ENCODE measurements at places on chromosomes 7 and 10.
A peak's percentile ranks its signal among the peaks of the same experiment; 100 is the strongest.

DNA sequence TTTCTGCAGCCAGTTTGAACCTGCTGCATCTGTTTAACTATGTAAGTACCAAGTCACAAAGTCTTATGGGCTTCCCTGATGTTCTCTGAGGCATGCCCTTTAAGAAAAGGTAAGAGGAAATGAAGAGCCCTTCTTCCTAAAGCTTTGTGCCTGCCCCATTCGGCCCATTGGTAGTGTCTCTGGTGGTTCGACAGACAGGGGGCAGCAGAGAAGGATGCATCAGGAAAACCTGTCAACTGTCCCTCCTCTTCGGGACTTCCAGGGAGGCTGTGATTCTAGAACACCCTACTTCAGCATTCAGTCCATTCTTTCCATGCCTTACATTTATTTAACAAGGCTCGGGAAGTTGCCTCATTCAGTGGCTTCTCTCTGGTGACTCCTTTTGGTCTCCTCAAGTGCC lies 1.9 kb upstream of the SFRP4 start:
- no peak for DNase-seq

- no peak for DNase-seq
Measured at GRCh38 chr7:37198041-37198905, 250.4 kb downstream of the ELMO1 start.

- DNase-seq, result peak; percentile 57
Measured at GRCh38 chr7:139635526-139636302, 112.2 kb downstream of the CLEC2L start.

GRCh38 chr10:75937823-75938222 lies 506.4 kb downstream of the LRMDA start:
- DNase-seq, result no peak

GRCh38 chr7:100118388-100119071 lies 628 bp downstream of the TAF6 start:
- no peak for DNase-seq

DNA sequence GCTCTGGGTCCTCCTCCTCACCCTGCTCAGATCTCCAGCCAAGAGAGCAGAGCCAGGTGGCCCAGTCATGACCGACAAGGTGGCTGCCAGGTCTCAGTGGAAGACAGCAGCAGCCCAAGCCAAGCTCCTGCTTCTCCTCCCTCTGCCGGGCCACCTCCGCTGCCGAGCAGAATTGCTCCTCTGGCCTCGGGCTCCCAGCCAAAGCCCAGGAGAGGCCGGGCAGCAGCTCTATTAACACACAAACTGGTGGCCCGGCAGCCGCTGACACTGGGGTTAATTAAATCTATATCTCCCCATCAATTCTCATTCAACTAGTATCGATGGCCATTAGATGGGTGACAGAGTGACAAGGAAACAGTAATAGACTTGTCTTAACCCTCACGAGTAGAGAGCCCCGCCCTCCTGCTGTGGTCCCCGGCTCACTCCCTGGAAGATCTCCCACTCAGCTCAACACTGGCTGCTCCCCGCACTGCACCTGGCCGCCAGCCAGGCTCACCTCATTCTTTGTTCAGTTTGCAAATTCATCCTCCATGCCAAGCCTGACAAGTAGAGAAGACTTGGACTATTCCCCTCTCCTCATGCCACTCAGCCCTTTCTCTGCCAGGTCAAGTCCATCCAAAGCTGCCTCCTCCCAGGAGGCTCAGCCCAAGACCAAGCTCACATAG lies 74.1 kb upstream of the UNC5B start:
- no peak for DNase-seq

GRCh38 chr10:79259834-79260233 lies 87.4 kb upstream of the PPIF start:
- DNase-seq, result no peak

GRCh38 chr10:95404864-95405263 lies 114.1 kb upstream of the PDLIM1 start:
- DNase-seq, result no peak

- DNase-seq, result no peak
Measured at GRCh38 chr10:114261076-114261475, 22.0 kb downstream of the VWA2 start.

GRCh38 chr10:17056781-17057428 lies 72.7 kb downstream of the CUBN start:
- no peak for DNase-seq

DNA sequence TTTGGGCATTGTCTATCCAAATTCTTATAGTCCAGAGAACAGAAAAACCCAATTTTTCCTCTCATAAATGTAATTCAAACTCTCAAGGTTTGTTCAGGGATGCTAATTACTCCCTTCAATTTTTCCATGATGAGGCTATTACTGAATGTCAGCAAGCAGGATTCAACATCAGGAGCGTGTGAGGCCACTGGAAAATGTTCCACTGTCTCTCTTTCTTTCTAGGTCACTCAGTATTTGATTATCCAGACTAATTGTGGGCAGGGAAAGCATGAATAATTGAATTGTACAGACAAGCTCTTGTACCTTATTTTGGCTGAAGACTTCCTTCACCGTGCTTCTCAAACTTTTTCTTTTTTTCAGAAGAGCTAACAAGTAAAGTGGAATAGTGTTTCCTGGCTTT lies 30.7 kb downstream of the THNSL1 start:
- no peak for DNase-seq

DNA sequence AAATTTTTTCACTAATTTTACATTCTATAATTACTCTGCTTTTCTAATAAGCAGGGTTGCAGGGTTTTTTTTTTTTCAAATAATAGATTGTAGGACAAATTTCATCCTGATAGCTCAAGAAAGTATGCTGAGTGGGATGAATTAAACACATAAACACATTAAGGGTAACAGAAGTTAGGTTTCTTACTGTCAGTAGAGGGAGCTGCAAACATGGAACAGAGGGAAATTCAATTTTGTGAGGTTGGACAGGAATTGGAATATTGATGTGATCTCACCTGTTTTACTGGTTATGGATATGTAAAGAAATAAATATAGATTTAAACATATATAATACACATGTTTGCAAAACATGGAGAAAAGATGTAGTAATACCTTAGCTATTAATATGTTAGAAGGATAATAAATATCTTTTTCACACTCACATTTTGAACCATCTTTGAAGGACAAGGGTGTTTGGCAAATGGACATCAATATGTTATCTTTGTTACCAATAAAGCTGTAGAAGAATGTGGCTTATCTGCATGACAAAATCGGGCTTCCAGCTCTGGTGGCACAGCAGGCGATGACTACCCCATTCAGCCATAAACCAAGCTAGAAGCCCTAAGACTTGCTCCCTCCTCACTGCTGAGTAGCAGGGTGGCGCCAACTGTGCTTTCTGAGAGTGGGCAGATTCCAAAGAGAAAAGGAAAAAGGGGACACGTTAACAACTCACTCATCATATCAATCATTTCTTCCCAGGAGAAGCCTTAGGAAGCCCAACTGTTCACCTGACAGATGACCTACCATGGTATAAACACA lies 1257.4 kb downstream of the GATA3 start:
- DNase-seq, result no peak

- DNase-seq, result no peak
Measured at GRCh38 chr10:100637785-100638184, 102.0 kb downstream of the HIF1AN start.

DNA sequence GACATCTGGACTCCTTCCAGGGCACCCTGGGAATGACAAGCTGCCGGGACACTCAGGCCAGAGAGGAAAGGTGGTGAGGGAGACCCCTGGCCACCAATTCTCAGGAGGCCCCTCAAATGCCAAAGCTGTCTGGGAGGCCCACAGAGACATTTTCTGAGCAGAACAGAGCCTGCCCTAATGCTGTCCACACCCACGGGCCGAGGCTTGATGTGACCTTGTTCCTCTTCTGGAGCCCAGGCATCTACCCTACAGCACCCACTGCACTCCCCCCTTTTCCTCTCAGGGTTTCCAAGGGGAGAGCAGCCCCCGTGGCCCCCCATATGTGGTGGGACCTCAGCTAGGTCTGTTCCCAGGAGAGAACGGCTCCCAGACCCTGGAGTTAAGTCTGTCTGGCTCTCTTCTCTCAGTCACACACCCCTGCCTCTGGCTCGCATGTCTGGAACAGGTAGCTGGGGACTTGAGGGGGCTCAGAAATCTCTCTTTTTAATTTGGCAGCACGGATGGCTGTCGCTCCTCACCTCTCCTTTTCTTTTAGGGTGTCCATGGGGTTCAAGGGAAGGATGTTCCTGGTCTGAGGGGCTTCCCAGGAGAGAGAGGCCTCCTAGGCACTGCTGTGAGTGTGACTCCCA lies 16.8 kb upstream of the VOPP1 start:
- DNase-seq, result no peak

DNA sequence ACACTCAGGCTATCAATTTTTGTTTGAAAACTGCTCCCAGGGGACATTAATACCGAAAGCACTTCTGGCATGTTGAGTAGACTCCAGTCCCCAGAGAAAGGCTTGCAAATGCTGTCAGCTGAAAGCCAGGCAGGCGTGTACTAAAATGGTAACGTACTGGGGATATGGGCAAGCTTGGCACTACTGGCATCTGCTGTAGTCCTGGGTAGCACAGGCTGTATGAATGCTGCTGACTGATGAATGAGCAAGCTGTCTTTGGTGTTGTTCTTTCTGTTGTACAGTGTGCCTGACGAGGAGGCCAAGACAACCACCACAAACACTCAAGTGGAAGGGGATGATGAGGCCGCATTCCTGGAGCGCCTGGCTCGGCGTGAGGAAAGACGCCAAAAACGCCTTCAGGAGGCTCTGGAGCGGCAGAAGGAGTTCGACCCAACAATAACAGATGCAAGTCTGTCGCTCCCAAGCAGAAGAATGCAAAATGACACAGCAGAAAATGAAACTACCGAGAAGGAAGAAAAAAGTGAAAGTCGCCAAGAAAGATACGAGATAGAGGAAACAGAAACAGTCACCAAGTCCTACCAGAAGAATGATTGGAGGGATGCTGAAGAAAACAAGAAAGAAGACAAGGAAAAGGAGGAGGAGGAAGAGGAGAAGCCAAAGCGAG lies 53.5 kb upstream of the AGBL3 start:
- DNase-seq, result no peak

DNA sequence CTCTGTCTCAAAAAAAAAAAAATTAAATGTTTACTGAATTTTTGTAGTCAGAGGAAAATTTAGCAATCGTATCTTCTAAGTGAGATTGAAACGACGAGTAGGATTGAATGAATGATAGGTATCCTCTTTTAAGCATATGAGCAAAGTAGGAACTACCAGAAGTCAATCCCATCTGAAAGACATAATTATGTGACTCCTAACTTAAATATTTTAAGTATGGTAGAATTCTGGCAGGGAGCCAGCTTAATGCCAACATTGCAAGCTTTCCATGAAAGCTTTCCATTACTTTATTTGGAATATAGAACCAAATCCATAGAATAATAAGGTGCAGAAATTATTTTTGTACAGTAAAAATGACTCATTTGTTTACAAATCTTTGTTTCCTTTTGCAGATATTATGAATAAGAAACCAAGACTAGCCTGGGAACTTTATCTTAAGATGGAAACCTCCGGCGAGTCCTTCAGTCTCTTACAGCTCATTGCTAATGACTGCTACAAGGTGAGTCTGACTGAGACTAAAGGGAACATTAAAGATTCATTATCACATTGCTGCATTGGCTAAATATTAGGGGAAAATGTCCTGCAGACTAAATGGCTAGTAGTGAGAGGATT lies 50.2 kb upstream of the UBN2 start:
- DNase-seq, result no peak
